GOT3 (cell line): ENCODE measurements at places on chromosomes 3 and 15.

DNA sequence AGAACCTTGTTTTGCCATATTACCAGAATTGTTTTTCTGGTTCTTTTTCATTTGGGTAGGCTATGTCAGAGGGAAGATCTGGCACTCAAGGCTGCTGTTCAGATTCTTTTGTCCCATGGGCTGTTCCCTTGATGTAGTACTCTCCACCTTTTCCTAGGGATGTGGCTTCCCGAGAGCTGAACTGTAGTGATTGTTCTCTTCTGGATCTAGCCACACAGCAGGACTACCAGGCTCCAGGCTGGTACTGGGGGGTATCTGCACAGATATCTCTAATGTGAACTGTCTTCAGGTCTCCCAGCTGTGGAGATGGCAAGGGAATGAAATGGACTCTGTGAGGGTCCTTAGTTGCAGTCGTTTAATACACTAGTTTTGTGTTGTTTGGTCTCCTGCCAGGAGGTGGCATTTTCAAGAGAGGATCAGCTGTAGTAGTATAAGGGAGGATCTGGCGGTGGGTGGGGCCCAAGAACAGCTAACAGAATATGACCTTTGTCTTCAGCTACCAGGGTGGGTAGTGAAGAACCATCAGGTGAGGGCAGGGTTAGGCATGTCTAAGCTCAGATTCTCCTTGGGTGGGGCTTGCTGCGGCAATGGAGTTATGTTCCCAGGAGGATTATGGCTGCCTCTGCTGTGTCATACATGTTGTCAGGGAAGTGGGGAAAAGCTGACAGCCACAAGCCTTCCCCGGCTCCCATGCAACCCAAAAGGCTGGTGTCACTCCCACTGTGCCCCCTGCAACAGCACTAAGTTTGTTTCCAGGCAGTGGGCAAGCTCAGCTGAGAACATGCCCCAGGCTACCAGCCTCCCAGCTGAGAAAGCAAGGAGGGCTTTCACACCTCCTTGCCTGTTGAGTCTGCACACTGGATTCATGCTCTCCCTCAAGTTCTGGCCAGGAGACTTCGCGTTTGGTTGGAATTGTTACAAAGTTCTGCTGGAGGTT is 252.5 kb downstream of the ISL2 start:
- no peak for DNase-seq

DNA sequence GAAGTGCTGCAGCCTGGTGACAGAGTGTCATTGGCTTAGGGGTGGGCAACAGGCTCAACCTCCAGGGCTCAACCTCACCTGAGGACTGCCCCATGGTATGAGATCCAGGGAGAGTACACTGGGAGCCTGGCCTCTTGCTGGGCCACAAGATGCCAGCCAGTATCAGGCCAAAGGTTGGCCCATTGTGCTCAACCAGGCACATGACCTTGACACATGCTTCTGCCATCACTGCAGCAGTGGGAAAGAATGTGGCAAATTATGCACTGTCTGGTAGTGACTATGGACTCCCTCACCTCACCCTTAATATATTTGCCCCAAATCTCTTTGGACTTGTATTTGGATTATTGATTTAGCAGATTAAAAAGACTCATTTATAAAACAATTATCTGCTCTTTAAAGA is 233.9 kb upstream of the GOLGA6L4 start:
- DNase-seq, result no peak

- DNase-seq, result no peak
These were observed 11.1 kb downstream of the RUVBL1 start for GRCh38 chr3:128112357-128112968.

DNA sequence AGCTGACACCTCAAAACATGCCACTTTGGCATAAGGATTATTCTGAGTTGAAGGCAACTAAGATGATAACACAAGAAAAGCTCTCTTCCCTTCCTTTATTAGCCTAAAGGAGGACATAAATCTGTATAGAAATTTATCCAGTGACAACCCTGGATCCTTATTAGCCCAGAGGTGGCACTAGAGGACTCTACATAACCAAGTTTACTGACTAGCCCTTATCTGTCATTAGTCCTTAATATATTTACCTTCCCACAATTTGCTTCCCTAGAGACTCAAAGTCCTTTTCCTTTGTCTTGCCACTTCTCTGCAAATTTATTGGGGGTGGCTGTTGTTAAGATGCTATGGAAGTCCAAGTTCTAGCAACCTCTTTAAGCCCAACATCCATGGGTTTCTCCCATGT is 26.7 kb downstream of the CEP70 start:
- DNase-seq, result no peak

- no peak for DNase-seq
These were observed 30.2 kb downstream of the HEG1 start for GRCh38 chr3:125025642-125026041.

GRCh38 chr15:101029971-101030661 is 111.0 kb downstream of the LRRK1 start:
- no peak for DNase-seq

DNA sequence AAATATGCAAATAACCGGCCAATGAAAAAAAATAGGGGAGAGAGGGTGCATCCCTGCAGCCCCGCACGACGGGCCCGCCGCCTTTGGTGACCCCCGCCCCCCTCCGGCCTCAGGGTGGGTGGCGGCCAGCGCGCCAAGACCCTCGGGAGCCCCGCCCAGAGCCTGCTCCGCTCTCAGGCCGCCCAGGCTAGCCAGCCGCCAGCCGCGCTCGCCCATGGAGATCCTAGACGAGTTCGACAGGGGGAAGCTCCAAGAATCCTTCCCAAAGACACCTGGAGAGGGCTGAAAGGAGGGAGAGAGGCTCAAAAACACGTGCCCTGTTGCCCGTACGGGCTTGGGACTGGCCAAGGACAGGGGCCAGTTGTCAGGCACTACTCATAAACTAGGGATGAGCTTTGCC is 434.0 kb downstream of the NR2F2 start:
- no peak for DNase-seq

DNA sequence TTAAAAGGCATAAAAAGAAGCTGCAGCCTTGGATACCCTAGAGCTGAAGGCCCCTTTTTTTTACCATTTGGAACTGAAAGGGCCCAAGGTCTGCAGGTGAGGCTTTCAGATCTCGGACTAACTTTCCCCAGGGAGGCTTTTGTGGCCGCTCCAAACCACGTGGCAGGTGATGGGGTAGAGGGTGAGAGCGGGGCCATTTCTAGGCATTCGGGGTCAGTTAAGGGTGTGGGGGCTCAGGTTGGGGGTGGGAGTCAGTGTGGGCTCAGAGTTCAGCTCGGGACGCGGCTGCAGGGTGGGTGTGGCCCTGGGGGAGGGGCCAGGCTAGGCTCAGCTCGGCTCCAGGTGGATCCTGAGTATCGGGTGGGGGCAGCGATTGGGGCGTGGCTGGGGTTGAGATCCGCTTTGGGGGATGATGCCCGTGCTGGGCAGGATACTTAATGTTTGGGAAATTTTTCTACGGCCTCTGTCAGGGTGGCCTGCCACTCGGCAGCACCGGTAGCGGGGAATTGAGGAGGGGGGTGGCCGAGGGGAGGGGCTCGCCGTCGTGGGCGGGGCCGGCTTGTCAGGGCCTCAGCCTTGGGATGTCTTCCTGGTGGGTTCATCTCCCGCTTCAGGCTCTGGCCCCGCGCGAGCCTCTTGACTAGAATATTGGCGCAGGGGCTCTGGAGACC is 2.5 kb downstream of the KLF13 start:
- no peak for DNase-seq

- no peak for DNase-seq
These were observed 776 bp downstream of the VGLL3 start for GRCh38 chr3:86990012-86990733.

GRCh38 chr3:110598847-110599490 is 472.6 kb upstream of the NECTIN3 start:
- no peak for DNase-seq

- no peak for DNase-seq
These were observed 35.9 kb downstream of the CFAP91 start for GRCh38 chr3:119738741-119739140.

- no peak for DNase-seq
These were observed 105.0 kb downstream of the FHIT start for GRCh38 chr3:61146010-61146890.

GRCh38 chr15:73578026-73578425 is 55.2 kb downstream of the NPTN start:
- no peak for DNase-seq

DNA sequence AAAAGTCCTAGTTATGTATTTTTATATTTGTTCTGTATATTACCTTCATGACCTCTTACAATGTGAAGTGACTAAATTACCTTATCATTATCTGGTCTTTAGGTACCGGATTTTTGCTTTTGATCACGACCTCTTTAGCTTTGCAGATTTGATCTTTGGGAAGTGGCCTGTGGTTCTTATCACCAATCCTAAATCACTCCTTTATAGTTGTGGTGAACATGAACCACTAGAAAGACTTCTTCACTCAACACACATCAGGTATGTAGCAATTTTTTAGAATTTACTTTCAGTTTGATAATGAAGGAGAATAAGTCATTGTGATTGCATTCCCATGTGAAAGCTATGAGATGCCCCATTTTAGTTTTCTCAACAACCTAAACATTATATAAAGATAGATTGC is 18.3 kb downstream of the TMEM62 start:
- no peak for DNase-seq

- DNase-seq, result no peak
These were observed 32.1 kb upstream of the C3orf38 start for GRCh38 chr3:88117683-88118082.

DNA sequence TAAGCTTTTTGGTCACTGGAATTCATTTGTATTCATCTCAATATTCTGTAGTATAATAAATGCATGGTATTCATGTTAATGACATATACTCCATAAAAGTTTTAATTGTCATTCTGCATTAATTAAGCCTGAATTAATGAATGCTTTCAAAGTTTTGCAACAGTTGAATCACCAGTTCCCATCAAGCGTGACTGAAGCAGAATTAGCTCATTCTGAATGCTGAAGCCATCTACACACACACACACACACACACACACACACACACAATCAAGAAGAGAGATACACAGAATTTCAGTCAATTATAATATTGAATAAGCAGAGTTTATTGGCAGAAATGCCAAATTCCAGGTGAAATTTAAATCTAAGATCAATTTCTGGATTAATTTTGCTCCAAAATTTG is 252.1 kb upstream of the KCNMB2 start:
- DNase-seq, result no peak

DNA sequence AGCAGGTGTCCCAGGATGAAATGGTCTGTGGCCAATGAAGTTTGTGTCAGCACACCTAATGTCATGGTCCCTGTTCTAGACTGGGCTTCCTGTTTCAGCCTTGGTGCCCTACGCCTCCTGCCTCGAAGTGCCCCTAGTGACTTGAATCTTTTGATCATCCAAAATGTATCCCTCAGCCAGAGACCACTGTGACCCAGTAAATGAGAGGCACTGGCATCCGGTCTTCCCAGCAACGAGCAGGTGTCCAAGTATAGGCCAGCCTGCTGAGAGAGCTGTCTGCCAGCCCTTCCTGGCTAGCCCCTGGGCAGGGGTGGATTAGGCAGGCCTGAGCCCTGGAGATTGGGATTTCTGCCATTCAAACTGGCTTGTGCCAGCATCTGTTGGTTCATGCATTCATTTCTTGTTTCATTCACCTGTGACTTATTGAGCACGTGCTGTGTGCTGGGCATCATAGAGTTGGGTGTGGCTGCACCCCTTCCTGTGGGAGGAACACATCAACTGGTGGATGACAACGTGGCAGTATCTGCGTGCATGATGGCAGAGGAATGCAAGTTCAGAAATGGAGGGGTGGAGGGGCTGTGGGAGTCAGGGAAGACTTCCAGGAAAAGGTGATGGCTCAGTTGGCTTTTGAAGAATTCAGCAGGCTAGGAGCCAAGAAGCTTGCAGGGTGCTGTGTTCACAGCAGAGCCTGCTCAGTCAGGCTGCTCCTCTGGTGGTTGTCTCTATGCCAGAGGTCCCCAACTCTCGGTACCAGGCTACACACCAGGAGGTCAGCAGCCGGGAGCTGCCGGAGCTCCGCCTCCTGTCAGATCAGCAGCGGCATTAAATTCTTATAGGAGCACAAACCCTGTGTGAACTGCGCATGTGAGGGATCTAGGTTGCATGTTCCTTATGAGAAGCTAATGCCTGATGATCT is 21.6 kb downstream of the ESYT3 start:
- no peak for DNase-seq

DNA sequence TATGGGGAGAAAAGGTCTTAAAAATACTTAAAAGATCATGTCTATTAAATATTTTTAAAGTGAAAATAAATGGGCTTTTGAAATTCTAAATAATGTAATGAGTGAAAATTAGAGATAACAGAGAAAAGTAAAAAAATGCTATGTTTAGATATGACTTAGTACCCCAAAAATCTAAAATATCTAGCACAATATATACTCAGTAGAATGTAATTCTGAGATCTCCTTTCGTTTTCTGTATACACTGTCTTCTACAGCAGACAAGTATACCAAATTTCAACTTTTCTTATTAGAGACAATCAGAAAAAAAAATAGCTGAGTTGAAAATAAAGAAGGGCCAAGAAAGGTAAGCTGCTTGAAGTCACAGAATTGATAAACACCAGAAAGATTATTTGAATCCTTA is 140.8 kb downstream of the ADAM10 start:
- no peak for DNase-seq

DNA sequence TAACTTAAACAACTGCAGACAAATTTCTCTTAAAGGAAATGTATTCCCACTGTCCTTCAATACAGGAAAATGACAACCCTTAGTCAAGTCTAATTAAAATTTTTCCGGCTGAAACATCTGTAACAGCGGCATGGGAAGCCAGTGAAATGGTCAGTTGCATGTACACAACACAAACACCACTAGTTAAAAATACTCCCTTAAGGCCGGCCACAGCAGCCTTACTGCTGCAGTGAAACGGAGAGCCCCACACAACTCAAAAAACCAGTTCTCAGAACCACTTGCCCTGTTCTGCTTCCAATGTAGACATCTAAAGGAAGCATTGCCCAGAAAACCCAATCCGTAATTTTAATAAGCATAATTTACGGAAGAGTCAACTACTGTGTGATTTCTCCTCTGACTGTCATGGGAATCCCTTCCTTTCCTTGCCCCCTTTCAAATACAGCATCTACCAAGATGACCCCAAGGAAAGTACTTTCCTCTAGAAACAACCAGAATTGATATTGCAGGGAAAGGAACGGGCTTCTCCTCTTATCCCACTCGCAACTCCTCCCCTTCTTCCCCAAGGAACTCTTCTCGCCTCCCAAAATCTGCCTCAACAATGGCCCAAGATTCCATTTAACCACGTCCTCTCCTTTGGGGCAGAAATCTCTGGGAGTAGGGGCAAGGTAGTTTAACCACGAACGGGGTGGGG is 1.6 kb downstream of the FBN1 start:
- no peak for DNase-seq

DNA sequence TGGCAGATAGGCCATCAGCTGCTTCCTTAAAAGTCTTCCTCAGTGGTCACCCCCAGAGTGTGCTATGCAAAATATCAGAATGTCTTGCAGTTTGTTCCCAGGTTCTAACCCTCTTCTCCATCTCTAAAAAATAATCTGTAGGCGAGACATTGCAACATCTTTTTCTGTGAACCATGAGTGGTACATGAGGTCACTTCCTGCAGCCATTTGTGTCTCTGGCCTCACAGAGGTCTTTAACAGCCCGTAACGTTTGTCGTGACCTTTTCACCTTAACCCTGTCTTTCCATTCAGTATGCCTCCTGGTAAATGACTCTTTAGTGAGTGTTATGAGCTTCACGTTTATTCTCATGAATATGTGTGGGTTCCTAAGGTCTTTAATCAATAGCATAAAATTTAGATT is 145.4 kb downstream of the KLHL25 start:
- no peak for DNase-seq

- no peak for DNase-seq
These were observed 379.3 kb upstream of the CBLB start for GRCh38 chr3:106247902-106248684.

GRCh38 chr15:69360642-69361041 is 53.5 kb upstream of the KIF23 start:
- DNase-seq, result no peak

- DNase-seq, result no peak
These were observed 581.8 kb upstream of the UBE2E2 start for GRCh38 chr3:22621205-22621809.

GRCh38 chr3:139572847-139573672 is 33.5 kb upstream of the RBP1 start:
- DNase-seq, result no peak
